ENCODE measurements at places on chromosomes 11 and 22. TPM values are rescaled to one million over a fixed set of nuclear protein-coding genes. Genes with fewer than 3 reads are reported as not detected.

Gene SYT7
- total RNA-seq, result 0.59 TPM

Gene SERPINH1
- 2,762 TPM for total RNA-seq

Gene OR5J2
- not detected for total RNA-seq

Gene ATG2A
- total RNA-seq, result 14.9 TPM

Gene HEPACAM
- not detected for total RNA-seq

Gene CCDC81
- total RNA-seq, result 7.7 TPM

Gene TECTA
- under 0.01 TPM for total RNA-seq

Gene SNAP29
- 7.1 TPM for total RNA-seq

Gene MMP27
- total RNA-seq, result not detected

Gene SLC25A45
- total RNA-seq, result 1.5 TPM

Gene TYR
- not detected for total RNA-seq

Gene PATE2
- total RNA-seq, result not detected

Gene DEUP1
- total RNA-seq, result not detected

Gene RGL4
- not detected for total RNA-seq

Gene NRIP3
- 37.7 TPM for total RNA-seq

Gene PHF21B
- not detected for total RNA-seq

Gene KCNK4
- not detected for total RNA-seq

Gene MUC15
- not detected for total RNA-seq

Gene DGAT2
- total RNA-seq, result 5.6 TPM

Gene SCGB2A2
- total RNA-seq, result not detected

Gene C11orf16
- not detected for total RNA-seq

Gene KCNQ1
- total RNA-seq, result not detected

Gene EXPH5
- total RNA-seq, result 0.09 TPM

Gene PTPN5
- total RNA-seq, result not detected

Gene ARL2
- total RNA-seq, result 73.7 TPM

Gene KREMEN1
- 3.4 TPM for total RNA-seq

Gene TBC1D22A
- 15.9 TPM for total RNA-seq

Gene ZNF70
- total RNA-seq, result 6.7 TPM

Gene FADS3
- total RNA-seq, result 74.2 TPM

Gene NOX4
- 4.2 TPM for total RNA-seq

Gene PDE2A
- 1.3 TPM for total RNA-seq

Gene ARHGAP8
- not detected for total RNA-seq

Gene TRMU
- total RNA-seq, result 46.9 TPM

Gene MRPL49
- total RNA-seq, result 47.2 TPM

Gene ZNF143
- 30.9 TPM for total RNA-seq

Gene ASRGL1
- total RNA-seq, result 0.30 TPM

Gene RBFOX2
- total RNA-seq, result 116 TPM

Gene NLRP10
- not detected for total RNA-seq

Gene MUC5AC
- total RNA-seq, result not detected
